ENCODE measurements at places on chromosomes 16 and 17.

DNA sequence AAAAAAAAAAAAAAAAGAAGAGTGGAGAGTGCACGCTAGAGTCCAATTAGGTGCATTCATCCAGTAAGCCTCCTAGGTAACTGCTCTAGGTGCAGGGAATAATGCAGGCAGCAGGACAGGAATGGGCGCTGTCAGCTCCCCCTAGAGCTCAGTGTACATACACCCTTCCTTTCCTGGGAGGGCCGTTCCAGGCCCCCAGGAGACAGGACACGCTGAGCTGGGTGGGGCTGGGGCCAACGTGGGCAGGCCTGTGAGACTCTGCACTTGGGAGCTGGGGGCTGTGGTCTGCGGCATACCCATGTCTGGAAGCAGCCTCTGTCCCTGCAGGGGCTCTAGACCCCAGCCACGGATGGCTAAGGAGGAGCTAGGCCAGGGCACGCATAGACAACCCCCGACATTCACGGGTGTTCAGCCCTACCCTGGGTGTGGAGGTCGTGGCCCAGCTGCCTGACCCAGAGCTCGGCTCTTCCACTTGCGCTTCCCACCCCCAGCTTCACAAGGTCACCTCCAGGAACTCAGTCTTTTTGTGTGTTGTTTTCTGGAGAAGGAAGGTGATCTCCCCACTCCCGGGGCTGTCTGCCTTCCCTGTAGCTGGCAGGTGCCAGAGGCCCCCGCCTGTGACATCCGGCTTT, 1.0 kb upstream of the ANTKMT start:
- H3K27me3 ChIP-seq = no peaks in the 10 kb centered on the region
- H3K27ac ChIP-seq = peak overlapping the region; percentile 89
- peak overlapping the region; percentile 80 for H3K4me3 ChIP-seq

GRCh38 chr16:49534901-49535610, 161.5 kb downstream of the C16orf78 start:
- H3K4me1 ChIP-seq = no peaks in the 10 kb centered on the region
- no peak for DNase-seq
- no peaks in the 10 kb centered on the region for H3K27me3 ChIP-seq
- H3K27ac ChIP-seq = no peak overlapping the region

- H3K4me1 ChIP-seq = no peaks in the 10 kb centered on the region
- no peak for DNase-seq
- no peaks in the 10 kb centered on the region for H3K36me3 ChIP-seq
- H3K27me3 ChIP-seq = no peaks in the 10 kb centered on the region
- H3K27ac ChIP-seq = no peak overlapping the region
- H3K4me3 ChIP-seq = no peak overlapping the region
Measured at GRCh38 chr16:12673466-12673865, 130.2 kb downstream of the CPPED1 start.

- no peaks in the 10 kb centered on the region for H3K36me3 ChIP-seq
- no peak overlapping the region for H3K4me3 ChIP-seq
- H3K27ac ChIP-seq = peak overlapping the region; percentile 38
- peaks cover 29% of the 10 kb centered on the region for H3K4me1 ChIP-seq
Measured at GRCh38 chr17:50029185-50029584, 26.7 kb upstream of the ITGA3 start.

DNA sequence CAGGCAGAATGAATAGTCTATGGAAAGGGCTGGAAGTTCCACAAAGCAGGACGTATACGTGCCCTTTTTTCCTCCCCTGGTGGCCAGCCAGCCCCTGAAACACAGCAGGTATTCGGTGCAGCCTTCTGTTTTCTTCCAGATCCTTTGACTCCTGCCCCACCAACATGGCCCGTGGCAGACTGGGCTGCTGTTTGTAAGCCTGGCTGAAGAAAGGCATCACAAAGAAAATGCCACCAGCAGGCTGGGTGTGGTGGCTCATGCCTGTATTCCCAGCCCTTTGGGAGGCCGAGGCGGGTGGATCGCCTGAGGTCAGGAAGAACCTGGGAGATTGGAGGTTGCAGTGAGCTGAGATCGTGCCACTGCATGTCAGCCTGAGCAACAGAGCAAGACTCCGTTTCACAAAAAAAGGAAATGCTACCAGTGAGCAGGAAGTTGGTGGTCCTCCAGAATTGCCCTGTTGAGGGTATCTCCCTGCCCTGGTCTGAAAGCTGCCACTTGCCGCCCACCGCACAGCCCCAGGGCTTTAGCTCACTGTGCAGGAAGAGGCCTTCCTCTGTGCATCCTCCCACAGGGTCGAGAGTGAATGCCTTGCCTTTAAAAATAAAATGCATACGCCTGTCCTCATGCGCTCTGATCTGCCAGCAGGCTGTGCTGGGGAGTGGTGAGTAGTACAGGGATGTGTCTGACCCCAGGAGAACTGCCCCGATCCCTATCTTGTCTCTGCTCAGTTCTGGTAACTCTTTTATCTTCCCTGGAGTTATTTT, 587.7 kb downstream of the MAF start:
- no peak overlapping the region for H3K4me3 ChIP-seq
- H3K27me3 ChIP-seq = no peaks in the 10 kb centered on the region
- no peak for DNase-seq
- H3K36me3 ChIP-seq = no peaks in the 10 kb centered on the region
- no peak overlapping the region for H3K27ac ChIP-seq

All from lower lobe of right lung (tissue), 2 donors.